Stimulated activated naive B cell treated with anti-CD40 and anti-IgM and Interleukin-4, amounts not matched to agents 10 μg/mL and 1 μg/mL and 100 μg/mL, for 72 hours (primary cell): ENCODE measurements at places on chromosomes 11 and 22.
A peak's percentile ranks its signal among the peaks of the same experiment; 100 is the strongest.

DNA sequence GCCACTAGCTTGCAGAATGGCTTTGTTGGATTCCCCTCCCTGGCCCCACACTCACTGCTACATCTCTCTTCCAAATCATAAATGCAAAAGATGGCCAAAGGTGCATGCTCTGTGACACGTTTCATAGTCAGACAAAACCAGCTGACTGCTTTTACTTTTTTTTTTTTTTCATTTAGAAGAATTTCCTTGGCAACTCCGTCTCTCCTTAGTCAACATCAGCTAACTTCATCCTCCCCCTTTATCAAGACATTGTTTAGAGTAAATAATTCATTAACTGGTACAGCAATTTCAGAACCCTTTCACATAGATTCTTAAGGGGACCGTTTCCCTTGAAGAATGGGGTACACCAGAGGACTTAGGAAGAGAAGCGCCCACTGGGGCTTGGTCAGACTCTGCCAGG, 16.0 kb downstream of the KCNQ1OT1 start:
- DNase-seq: no peak

- DNase-seq: no peak
Measured at GRCh38 chr11:121140369-121140768, 39.3 kb downstream of the TECTA start.

DNA sequence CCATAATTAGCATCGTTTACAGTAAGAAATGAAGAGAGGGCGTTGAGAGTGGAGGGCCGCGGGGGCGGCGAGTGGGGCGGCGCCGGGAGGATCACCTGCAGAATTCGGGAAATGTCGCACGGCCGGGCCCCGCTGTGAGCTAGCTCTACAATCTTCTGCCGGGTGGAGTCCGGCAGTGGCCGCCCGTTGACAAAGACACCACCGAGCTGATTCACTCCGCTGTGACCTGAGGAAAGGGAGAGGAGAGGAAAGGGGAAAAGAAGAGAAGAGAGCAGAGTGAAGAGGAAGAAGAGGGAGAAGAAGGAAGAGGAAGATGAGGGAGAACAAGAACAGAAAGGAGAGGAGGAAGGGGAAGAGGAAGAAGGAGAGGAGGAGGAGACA, 8.5 kb downstream of the PAX6 start:
- DNase-seq: no peak

DNA sequence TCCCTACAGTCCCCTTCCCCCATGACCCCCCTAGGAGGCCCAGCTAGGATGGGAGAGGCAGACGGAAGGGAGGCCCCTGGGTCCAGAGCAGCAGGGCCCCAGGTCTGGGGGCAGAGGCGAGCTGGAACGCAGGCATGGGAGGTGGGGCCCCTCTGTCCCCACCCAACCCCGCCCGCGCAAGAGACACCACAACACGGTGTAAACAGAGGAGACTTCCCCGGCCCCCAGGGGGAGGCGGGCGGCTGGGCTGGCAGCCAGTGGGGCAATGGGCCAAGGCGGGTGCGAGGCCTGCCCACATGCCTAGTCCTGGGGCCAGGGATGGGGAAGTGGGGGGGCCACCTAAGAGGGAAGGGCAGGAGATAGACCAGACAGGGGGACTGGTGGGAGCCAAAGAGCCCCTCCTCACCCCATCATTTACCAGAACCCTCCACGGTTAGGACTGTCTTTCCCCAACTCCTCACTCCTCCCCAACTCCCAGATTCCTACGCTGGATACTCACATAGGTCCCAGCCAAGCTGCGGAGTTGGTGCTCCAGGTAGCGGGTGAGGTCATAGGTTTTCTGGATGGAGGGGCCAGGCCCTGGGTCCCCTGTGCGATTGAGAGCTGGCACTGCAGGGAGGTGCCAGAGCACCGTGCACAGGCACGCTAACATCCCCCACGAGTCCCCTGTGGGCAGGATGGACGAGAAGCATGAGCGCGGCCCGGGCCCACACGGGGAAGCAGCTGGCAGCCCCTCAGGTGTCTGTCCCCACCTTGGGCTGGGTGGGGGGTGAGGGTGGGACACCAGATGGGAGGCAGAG, 6.2 kb downstream of the CLCF1 start:
- DNase-seq: no peak

- DNase-seq: peak; percentile 73
Measured at GRCh38 chr11:727859-728748, 19.2 kb upstream of the TALDO1 start.
